Suppressor macrophage treated with lipopolysaccharide for 4 hours (primary cell): ENCODE measurements at places on chromosomes 7 and 10.

DNA sequence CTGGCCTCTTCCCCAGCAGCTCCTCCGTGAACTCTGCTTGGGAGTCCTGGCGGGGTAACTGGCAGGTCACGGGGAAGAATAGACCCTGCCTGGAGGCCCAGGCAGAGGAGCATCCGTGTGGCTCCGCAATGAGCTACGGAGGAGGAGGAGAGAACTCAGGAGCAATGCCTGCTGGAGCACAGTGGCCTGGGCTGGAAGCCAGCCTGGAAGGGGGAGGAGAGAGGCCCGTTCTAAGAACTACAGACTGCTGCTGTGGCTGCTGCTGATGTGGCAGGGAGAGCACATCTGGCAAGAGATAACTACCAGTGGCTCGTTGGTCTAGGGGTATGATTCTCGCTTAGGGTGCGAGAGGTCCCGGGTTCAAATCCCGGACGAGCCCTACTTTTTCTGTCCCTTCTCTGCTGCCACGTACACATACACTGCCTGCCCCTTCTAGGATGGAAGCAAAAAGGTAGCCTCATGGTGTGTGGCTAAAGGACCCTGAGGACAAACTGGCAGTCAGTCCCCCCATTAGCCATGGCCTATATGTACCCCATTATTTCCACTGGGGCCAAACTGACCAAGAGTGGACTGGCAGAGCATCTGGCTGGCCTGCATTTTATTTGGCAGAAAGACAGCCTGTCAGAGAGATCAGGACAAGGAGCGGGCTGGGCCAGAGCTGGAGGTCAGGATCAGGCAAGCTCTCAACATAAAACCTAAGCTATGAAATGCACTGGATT is 7.7 kb upstream of the OPN1SW start:
- peak; percentile 9 for DNase-seq

- DNase-seq = peak; percentile 56
These were observed 5.5 kb upstream of the MDFIC start for GRCh38 chr7:114916261-114916892.

GRCh38 chr7:44152971-44153947 is 12.1 kb upstream of the MYL7 start:
- DNase-seq = no peak

DNA sequence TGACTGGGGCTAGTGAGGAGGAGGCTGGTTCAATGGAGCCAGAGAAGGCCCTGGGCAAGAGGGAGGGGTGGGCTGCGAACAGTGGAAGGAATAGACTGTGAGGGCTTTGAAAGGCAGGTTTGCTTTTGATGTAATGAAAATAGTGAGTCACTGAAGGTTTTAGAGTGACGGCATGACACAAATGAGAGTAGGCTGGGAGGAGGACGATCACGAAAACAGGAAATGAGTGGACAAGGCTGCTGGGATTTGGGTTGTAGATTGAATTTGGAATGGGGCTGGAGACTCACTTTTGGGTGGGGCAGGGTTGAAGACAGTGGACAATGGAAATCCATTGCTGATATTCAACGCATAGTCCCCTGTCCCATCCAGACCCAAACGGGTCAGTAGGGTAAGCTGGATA is 139.6 kb downstream of the CDH23 start:
- DNase-seq = peak; percentile 31

GRCh38 chr10:6491841-6492609 is 88.1 kb downstream of the PRKCQ start:
- no peak for DNase-seq

GRCh38 chr10:120927352-120927751 is 76.2 kb downstream of the WDR11 start:
- DNase-seq = no peak

GRCh38 chr7:30710669-30711068 is 28.4 kb upstream of the CRHR2 start:
- DNase-seq = no peak

- peak; percentile 91 for DNase-seq
These were observed 7.3 kb downstream of the TSPAN15 start for GRCh38 chr10:69458430-69459100.

GRCh38 chr10:29603223-29603896 is 31.4 kb downstream of the SVIL start:
- peak; percentile 45 for DNase-seq

DNA sequence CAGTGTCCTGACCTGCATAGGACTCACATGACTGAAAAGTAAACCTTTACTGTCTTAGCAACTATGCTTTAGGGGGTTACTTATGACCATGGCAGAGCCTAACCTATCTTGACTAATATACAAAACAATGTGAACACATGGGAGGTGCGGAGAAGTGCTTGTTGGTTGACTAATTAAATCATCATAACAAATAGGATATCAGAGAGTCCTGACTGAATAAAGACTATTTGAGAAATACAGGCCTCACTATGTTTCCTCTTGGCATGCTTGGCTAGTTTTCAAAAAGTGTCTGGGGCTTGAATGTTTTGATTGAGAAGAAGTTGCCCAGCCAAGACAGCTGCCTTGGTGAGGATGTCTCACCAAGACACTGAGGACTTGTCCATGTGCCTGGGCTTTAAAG is 104.4 kb upstream of the PHYHIPL start:
- DNase-seq = no peak

GRCh38 chr7:139623518-139623917 is 100.0 kb downstream of the CLEC2L start:
- no peak for DNase-seq

- DNase-seq = no peak
These were observed 3.3 kb upstream of the LRRC27 start for GRCh38 chr10:132328738-132329137.

- DNase-seq = peak; percentile 45
These were observed 47.7 kb upstream of the TRIM8 start for GRCh38 chr10:102596506-102596971.

DNA sequence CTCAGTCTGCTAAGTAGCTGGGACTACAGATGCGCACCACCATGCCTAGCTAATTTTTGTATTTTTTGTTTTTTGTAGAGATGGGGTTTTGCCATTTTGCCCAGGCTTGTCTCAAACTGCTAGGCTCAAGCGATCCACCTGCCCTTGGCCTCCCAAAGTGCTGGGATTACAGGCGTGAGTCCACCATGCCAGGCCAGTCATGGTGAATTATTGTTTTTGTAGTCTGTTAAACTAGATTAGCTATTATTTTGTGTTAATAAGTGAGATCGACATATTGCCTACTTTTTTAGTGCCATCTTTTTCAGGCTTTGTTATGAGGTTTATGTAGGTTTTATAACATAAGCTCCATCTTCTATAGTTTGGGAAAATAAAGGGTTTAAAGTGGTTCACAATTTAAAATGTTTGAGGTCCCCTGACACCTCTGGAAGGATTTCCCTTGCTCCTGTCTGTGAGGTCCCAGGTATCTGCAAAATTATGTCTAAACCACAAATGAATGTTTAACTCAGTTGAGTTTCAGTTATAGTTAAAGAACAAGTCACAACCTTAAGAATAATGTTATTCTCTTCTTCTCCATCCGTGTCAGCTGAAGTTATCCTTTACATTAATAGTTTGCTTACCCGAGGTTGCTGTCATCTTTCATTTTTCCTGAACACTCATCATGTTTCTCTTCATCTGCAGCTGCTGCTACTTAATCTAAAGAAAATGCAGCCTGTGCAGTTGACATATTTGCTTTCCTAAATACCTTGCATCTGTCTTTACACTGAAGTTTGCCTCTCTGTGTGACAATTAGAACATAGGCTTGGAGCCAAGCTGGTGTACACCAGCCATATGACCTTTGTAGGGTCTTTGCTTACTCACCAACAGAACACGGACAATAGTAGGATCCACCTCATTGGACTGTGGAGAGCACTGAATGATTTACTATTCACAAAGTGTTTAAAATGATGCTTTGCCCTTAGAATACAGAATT is 8.9 kb upstream of the VSTM4 start:
- no peak for DNase-seq

GRCh38 chr10:31171402-31172083 is 139.9 kb upstream of the ZNF438 start:
- no peak for DNase-seq

GRCh38 chr7:86574006-86574405 is 69.7 kb upstream of the GRM3 start:
- DNase-seq = no peak

- no peak for DNase-seq
These were observed 22.0 kb upstream of the BTRC start for GRCh38 chr10:101331956-101332355.

DNA sequence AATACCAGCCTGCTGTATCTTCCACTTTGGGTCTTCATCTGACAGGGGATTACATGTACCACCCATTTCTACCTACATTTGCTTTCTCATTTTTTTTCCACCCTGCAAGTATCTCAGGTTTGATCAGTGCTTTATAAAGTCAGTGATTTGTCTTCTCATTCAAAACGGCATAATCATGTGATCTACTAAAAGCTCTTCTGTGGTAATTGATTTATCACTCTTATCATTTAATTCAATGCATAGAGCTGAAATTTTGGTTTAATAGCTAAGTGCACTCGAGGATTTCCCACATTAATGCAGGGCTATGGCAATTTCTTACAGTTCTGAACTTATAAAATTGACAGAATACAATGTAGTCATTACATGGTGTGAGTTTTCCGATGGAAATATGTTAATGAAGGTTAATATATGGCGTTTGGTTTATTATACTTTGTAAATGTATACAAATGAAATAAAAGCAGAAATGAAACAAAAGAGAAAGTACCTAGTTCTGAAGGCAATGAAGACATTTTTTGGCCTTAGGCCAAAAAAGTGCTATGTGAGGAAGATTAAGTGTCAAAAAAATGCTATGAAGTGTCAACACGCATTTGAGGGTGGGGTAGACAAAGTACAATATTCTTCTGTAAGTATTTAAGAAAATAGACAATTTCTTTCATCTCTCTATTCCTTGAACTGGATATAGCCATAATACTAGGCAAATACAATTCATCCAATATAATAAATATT is 457.3 kb downstream of the ETV1 start:
- DNase-seq = no peak

- DNase-seq = peak; percentile 40
These were observed 15.4 kb downstream of the COL13A1 start for GRCh38 chr10:69817078-69817581.

DNA sequence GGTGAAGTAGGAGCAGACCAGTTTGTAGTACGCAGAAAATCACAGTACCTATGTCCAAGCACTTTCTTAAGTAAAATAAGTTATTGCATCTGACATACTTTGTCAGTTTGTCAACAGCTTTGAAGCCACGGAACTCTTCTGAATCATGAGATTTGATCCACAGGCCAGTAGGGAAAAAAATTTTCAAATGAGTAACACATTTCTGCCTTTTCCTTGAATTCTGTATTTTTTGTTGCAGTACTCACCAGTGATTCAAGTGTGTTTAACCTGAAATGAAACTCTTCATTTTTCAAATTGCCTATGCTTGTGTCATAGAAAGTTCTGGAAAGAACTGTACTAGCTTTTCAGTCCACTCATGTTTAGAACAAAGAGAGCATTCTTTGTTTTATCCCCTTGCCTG is 337.7 kb downstream of the GATA3 start:
- no peak for DNase-seq

DNA sequence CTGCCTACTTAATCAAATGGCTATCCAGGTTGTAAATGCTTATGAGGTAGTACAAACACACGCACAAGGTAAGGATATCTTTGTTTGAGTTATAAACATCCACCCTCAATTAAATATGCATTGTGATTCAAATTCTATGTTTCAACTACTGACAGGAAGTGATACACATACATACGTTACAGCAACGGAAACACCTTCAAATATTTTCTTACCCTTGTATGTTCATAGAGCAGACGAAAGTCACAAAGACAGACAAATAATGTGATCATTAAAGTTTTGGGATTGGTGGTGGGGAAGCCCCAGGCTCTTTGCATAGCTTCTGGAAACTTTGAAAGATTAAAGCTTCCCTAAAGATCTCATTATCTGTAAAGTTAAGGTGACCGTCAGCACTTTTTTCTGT is 521.0 kb downstream of the PARD3 start:
- DNase-seq = no peak

DNA sequence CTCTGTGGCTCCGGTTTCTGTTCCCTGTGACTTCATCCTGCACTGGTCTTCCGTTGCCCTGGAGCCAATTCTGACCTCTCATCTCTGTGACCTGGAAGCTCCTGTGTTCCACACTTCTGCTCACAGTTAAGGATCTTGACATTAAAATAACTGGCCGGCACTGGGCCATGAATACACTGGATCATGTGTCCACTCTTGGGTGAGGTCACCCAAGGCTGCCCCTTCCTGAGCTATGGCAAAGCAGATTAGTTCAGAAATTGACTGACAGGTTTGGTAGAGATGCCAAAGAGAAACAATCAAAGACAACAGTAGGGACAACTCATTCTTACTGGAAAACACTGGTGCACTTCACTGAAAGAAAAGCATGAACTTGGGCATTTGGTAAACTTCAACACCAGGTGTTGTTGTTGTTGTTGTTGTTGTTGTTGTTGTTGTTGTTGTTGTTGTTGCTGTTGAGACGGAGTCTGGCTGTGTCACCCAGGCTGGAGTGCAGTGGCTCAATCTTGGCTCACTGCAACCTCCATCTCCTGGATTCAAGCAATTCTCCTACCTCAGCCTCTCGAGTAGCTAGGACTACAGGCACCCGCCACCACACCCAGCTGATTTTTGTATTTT is 36.7 kb upstream of the GRID1 start:
- peak; percentile 22 for DNase-seq

DNA sequence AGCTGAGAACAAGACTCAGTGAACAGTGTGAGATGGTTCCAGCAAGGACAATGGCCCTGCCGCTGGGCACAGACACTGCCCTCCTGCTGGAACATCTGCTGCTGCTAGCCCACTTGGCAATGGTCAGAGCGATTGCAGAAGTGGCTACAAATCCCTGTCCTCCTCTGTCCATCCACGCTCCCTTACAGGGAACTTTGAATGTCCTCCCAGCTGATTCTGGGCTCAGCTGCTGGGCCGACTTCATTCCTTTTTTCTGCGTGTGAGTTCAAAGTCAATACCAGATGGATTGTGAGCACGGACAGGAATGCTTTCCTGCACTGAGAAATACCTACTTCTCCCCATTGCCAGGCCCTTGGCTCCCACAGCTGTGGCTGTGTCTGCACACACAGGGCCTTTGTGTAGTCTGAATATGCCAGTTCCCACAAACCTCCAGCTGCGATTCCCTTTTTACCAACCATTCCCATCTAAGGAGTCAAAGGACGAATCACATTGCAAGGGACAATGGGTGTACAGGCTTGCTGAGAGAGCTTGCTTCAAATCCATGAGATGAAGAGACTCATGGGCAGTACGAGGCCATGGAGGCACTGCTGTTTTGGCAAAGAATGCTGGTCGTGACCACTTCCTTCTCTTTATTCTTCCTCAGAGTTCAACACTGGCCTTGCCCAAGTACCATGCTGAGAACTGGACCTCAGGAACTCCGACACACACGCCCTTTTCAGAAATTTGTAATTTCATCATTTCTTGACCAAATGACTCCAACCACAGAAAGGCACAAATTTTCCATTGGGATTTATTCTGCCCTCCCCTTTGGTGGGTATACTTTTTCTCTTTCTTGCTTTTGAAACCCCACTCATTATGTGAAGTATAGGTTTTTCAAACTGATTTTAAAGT is 44.2 kb downstream of the BPGM start:
- DNase-seq = peak; percentile 10

DNA sequence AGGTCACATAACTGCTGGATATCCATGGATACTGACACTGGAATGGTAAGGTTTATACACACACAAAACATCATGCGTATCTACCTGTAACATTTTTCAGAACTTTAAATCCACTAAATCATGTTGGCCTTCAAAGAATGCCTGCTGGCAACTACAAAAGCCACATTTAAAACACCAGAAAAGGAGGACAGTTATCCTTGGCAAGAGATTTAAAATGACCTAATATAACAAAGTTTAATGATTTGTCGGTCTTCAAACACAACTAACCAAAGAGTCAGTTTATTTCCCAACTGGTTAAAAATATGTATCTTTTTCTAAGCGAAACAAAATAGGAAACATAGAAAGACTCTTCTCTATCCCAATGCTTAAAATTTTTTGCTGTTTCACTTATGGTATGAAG is 24.0 kb downstream of the WAPL start:
- no peak for DNase-seq
